IPS DF 19.7 (cell line): ENCODE measurements at places on chromosomes 7 and 10.

DNA sequence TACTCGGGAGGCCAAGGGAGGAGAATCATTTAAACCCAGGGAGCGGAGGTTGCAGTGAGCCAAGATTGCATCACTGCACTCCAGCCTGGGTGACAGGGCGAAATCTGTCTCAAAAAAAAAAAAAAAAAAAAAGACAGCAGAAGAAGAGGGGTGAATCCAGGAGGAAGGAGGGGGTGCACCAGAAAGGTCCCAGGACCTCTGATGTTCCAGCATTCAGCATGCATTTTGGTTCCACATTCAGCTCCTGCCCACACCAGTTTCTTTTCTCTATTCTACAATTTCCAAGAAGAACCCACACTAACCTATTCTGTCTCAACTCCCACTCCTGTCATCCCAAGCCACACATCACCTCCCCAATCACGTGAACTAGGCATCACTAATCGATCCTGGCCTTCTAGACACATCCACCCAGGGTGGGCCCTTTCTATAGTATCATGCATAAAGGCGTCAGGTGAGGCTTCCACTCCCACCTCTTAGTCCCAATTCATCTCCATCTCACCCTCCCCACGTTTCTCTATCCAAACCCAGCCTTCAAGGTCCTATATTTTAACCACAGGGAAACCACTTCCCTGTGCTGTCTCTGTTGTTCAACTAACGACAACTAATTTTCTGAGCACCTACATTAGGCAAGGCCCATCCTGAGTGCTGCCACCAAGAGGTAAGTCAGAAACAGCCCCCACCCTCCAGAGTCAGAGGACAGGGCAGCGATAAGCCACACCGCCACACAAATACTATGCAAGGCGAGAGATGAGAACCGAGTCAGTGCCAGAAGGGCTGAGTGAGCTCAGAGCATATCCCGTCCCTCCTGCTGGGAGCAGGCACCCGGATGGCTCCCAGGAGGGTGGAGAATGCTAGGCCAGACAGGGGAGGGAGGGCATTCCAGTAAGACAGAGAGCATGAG is 2.2 kb downstream of the ANXA11 start:
- no peak for DNase-seq

DNA sequence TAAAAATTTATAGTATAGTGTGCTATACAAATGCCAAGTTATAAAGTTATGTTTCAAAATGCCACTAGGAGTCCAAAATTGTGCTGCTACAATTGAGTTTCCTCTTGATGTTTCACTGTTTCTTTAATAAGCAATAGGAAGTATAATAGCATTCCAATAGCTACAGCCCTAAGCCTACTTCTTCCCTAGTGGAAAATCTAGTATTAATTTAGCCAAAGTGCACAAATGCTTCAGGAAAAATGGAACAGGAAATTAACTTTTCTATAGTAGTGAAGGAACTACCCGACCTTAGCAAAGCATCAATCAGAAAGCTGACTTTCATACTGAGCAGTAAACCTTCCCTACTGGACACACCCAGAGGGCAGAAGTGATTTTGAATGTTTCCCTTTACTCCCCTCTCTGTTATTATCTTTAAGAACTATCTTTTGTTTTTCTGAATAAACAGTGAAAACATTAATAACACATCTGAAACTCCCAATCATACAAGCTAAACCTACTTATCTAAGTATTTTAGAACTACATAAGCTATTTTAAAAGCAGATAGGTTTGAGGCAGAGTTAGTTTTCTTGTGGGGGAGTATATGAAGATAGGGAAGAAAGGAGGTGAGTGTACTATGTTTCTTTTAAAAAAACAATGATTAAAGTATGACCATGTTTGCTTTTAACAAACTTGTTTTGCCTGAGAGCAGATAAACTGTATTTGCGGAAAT is 13.7 kb downstream of the CPED1 start:
- no peak for DNase-seq

GRCh38 chr7:29424295-29424983 is 139.2 kb upstream of the PRR15 start:
- DNase-seq = no peak

- no peak for DNase-seq
These were observed 144.4 kb downstream of the ARID5B start for GRCh38 chr10:62045765-62046521.

- no peak for DNase-seq
These were observed 1.3 kb upstream of the ZCCHC24 start for GRCh38 chr10:79446758-79447084.

DNA sequence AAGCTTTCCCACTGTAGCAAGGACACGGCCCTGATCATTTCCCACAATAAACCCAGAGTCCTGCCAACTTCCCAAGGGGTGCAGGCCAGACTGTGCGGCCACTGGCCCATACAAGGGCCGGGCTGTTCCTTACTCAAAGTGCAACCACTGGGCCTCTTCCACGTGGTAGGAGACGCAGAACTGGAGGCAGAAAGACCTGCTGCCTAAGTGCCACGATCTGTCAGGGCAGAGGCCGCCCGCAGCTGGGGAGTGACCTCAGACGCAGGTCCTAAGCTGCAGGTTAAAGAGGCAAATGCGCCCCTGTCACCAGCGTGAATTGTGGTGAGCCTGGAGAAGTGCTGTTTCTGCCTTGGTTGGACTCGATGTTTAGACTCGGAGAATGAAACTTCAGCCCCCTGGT is 26.2 kb downstream of the GPER1 start:
- DNase-seq = no peak

GRCh38 chr7:123674399-123675180 is 18.9 kb downstream of the LMOD2 start:
- no peak for DNase-seq

DNA sequence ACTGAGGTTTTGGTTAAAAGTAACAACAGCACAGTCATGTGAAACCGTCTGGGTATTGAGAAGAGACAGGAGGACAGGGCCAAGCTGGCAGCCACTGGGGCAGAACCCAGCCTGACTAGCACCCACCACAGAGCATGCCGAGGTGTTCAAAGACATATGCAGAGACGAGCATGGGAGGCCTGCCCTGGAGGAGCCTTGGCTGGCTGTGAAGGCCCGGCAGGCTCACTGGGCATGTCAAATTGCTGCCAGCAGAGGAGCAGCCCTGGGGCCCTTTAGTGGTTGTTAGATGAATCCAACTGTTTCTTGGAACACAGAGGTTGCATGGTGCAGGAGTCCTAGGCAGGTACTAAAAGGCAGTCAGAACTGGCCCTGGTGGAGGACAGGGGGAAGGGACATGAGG is 5.0 kb upstream of the GDF2 start:
- DNase-seq = no peak

GRCh38 chr10:71136036-71136721 is 76.2 kb upstream of the UNC5B start:
- DNase-seq = no peak

DNA sequence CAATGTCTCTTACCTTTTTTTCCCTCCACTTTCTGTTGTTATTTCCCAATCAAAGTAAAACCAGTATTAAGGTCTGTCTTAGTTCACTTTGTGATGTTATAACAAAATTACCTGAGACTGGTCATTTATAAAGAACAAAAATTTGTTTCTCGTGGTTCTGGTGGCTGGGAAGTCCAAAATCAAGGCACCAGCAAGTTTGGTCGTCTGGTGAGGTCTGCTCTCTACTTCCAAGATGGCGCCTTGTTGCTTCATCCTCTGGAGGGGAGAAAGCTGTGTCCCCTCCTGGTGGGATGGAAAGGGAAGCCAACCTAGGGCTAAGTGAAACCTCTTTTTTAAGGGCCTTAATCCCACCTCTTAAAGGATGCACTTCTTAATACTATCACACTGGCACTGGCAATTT is 22.3 kb upstream of the INSYN2A start:
- no peak for DNase-seq

DNA sequence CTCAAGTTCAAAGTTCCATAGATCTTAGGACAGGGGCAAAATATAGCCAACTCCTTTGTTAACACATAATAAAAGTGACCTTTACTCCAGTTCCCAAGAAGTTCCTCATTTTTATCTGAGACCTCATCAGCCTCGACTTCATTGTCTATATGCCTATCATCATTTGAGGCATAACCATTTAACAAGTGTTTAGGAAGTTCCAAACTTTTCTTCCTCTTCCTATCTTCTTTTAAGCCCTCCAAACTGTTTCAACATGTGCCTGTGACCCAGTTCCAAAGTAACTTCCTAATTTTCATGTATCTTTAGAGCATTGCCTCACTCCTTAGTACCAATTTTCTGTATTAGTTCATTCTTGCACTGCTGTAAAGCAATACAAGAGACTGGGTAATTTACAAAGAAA is 569.1 kb downstream of the ANKRD7 start:
- DNase-seq = no peak

DNA sequence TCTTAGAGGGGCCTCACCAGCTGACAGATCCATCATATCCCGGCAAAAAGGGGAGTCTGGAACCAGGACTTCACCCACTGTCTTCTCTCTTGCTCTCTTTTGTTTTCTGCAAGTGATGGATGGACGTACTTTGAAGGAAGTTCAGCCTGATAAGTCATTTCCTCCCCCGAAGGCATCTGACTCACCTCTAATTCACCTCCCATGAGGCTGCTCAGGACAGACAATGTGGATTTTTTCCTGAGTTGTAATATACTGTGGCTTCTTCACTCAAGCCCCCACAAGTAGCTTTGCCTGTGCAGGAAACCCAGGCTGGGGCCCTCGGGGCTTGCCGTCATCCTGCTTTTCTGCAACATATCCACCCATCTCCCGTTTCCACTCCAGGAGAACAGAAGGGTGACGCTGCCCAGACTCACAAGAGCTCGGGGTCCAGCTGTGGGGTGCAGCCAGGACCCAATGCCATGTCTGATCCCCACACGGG is 70.4 kb downstream of the ASB13 start:
- DNase-seq = no peak
